Calu3 (cell line): ENCODE measurements at places on chromosomes 2 and 18. TPM values are rescaled to one million over a fixed set of nuclear protein-coding genes. Genes with fewer than 3 reads are reported as not detected.
A peak's percentile ranks its signal among the peaks of the same experiment; 100 is the strongest.

The PJVK gene
- total RNA-seq: 2.6 and 4.3 TPM in 2 replicates

The CAPN14 gene
- 0.35 and 0.42 TPM in 2 replicates for total RNA-seq

The MEP1B gene
- not detected in 2 replicates for total RNA-seq

The LIMS3 gene
- total RNA-seq: 0.29 TPM in 1 of 2 replicates, not detected in the other

The BOK gene
- 30.1 and 35.0 TPM in 2 replicates for total RNA-seq

The TGOLN2 gene
- total RNA-seq: 154 and 171 TPM in 2 replicates

The ARHGAP28 gene
- total RNA-seq: not detected in 2 replicates

The CENPA gene
- total RNA-seq: 23.4 and 33.2 TPM in 2 replicates

The BOLL gene
- not detected in 2 replicates for total RNA-seq

The TSPYL6 gene
- total RNA-seq: not detected in 2 replicates

The DGKD gene
- total RNA-seq: 26.5 and 28.4 TPM in 2 replicates

The OR6B2 gene
- total RNA-seq: not detected in 2 replicates

GRCh38 chr2:23401427-23402204, 16.6 kb downstream of the KLHL29 start:
- peaks cover 31% of the 10 kb centered on the region for H3K4me1 ChIP-seq
- peaks cover 5% of the 10 kb centered on the region for H3K36me3 ChIP-seq
- H3K4me3 ChIP-seq: no peak overlapping the region
- DNase-seq: no peak

DNA sequence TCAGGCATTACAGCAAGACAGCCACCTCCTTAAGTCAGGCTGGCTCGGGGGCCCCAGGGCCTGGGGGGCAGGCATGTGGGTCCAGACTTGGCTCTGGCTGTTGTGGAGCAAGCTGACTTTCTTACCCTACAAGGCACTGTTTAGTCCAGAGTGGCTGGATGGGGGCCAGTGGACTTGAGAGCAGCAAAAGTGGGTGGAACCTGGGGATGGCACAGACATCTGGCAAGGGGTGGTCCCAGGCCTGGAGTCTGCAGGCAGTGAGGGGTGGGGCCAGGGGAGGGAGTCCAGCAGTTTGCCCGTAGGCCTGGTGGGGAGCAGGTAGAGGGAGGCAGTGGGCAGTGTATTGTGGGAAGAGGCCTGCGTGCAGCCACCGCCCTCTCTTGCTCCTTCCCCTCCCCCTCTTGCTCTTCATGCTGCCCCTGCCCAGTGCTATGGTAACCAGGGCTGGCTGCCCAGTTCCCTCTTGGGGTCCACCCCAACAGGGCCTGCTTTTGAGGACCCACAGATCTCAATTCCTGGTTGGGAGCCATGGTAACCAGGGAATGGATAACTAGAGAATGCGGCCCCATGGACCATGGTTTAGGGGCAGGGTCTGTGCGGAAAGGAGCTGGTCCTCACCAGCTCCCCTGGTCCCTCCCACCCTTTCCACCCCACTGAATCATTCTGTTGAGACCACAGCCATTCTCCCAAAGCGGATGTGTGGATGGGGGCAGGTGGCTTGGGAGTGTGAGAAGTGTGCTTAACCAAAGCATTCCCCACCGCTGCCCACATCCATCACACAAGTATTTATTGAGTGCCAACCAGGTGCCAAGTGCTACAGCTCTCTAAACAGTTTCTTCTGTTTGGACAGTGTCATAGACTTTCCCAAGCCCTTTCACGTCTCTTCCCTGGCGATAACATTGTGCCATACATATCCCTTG, 19.3 kb downstream of the SPEG start:
- peaks cover 27% of the 10 kb centered on the region for H3K4me1 ChIP-seq
- H3K27ac ChIP-seq: peak overlapping the region; percentile 10
- no peak for DNase-seq
- peaks cover 4% of the 10 kb centered on the region for H3K36me3 ChIP-seq

DNA sequence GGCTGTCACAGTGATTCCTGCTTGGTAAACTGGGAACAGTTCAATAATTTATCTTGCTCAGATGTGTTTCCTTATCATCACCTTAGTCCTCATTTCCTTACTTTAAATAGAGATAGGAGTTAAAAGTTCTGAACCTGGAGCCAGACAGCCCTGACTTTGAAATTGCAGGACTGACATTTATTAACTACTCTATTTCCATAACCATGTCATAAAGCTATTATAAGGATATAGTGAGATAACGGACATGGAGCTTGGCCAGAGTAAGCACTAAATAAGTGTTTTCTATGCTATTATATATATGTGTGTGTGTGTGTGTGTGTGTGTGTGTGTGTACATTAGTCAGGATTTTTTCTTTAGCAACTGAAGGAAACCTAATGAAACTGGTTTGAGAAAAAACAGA, 13.1 kb downstream of the NT5DC4 start:
- H3K4me1 ChIP-seq: peaks cover 10% of the 10 kb centered on the region
- DNase-seq: no peak
- H3K27ac ChIP-seq: no peak overlapping the region
- H3K27me3 ChIP-seq: no peaks in the 10 kb centered on the region
- H3K36me3 ChIP-seq: peaks cover 31% of the 10 kb centered on the region
- H3K4me3 ChIP-seq: no peak overlapping the region

DNA sequence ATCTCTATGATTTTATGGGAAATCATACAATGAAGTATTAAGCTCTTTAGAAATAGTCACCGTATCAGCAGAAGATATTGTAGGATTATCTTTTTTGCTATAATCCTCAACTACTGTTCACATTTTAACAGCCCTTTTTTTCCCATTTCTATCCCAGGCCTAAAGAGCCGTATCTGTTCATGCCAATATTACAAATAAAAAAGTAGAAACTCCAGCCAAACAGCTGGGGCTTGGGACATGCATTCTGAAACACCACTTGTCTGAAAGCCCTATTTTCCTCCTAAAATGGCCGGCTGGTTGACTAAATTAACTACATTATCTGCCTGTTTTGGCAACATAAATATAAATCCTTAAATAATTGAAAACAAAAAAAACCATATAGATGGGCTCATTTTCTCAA, 477.8 kb downstream of the CDH2 start:
- no peaks in the 10 kb centered on the region for H3K27me3 ChIP-seq
- H3K36me3 ChIP-seq: no peaks in the 10 kb centered on the region
- no peak overlapping the region for H3K4me3 ChIP-seq
- H3K4me1 ChIP-seq: peaks cover 10% of the 10 kb centered on the region

DNA sequence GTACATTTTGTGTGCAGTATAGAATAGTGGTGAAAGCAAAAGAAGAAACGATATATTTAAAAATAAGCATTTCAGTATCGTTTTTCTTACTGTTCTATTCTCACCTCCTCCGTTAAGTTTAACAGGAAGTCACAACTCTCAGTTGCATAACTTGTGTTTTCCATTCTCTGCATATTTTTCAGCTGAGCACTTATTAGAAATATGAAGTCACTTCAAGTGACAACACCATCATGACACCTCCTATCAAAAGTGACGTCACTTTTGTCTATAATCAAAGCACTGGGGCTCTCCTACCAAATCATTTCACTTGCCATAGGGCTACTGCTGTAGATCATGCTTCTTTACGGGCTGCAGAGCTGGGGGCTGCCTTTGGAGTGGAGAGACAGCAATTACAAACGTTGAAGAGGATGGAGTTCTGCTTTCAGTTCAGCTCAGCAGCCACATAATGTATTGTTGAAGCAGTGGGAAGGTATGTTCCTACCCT, 36.3 kb downstream of the STAT4 start:
- H3K4me3 ChIP-seq: no peak overlapping the region
- H3K27ac ChIP-seq: peak overlapping the region; percentile 56
- H3K4me1 ChIP-seq: no peaks in the 10 kb centered on the region
- H3K36me3 ChIP-seq: no peaks in the 10 kb centered on the region
- H3K27me3 ChIP-seq: no peaks in the 10 kb centered on the region
- no peak for DNase-seq

DNA sequence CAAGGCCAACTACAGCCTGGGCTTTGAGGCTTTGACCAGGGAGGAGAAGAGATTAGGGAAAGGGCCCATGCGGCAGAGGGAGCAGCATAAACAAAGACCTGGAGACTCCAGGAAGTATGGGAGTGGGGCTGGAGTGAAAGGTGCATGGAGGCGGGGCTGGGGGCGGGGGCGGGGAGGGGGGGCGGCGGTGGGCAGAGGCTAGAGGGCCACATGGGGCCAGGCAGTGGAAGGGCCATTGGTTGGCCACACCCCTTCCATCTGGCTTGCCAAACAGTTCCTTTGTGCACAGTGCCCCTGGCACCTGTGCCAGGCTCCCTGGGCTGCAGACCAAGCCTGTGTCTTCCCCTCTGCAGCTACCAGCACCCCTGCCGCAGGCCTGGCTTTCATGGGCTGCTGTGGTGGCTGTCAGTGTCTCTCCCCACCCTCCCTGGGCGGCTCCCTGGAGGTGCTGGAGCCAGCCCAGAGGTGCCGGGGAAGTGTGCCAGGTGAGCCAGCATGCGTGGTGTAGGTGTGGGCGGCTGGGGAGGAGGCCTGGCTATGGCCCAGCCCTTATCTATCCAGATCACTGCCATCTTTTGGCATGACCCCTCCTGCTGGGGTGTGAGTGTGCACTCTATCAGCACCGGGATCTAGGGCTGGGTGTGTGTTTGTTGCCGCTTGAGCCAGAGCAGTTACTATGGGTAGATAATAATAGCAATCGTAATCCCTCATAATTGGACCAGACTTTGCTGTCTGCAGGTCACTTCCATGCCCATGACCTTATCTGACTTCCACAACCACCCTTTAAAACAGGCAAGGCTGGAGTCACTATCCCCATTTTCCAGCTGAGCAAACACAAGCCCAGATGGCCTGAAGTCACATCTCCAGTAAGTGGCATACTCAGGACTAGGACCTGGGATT, 30.5 kb downstream of the DNMT3A start:
- peaks cover 15% of the 10 kb centered on the region for H3K4me1 ChIP-seq
- H3K27ac ChIP-seq: no peak overlapping the region
- H3K27me3 ChIP-seq: no peaks in the 10 kb centered on the region
- DNase-seq: peak; percentile 43
- no peaks in the 10 kb centered on the region for H3K36me3 ChIP-seq

- H3K27ac ChIP-seq: no peak overlapping the region
- H3K4me3 ChIP-seq: no peak overlapping the region
- DNase-seq: no peak
- no peaks in the 10 kb centered on the region for H3K36me3 ChIP-seq
- H3K4me1 ChIP-seq: no peaks in the 10 kb centered on the region
These were observed 84.8 kb downstream of the CCBE1 start for GRCh38 chr18:59612381-59612780.

DNA sequence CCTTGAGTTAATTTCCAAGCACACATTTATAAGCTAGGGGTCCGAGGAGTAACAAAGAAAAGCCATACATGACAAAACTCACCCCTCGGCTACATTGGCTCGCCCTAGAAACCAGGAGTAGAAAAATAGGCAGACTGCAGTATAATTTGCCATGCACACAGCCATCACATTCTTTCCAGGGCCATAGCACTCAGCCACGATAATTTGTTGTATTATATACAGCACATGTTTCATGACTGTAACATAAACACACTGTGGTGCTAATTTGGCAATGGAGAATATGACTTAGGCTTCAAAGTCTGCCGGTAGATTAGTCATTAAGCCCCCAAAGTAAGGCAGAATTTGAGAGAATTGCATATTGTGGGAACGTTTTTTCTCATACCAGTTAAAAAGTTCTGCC, 254.9 kb downstream of the ZNF521 start:
- peaks cover 71% of the 10 kb centered on the region for H3K27me3 ChIP-seq
- H3K27ac ChIP-seq: no peak overlapping the region
- DNase-seq: no peak
- no peaks in the 10 kb centered on the region for H3K36me3 ChIP-seq

DNA sequence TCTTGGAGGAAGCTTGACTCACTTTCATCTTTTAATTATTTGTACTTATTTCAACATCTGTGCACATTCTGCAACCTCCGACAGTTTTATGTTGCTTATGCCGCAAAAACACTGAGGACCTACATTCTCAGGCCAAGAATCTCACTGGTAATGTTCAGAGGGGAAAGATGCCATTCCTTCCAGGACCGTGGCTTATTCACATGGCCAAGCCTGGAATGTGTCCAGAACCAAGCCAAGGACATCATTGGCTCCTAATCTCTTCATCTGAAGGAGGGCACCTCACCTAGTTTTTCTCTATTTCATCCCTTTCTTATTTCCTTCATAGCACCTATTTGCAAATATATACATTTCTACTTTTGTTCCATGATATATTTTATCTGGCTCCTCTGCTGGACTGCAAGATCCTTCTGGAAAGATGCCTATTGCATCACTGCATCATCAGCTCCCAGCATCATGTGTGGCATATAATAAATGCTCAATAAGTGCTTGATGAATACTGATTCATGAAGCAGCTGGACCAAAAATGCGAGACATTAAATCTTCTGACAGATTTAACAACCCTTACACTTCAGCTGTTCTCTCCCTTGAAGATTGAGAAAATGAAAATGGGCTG, 377.1 kb downstream of the TNS1 start:
- H3K27ac ChIP-seq: no peak overlapping the region

- no peaks in the 10 kb centered on the region for H3K27me3 ChIP-seq
- DNase-seq: no peak
- no peak overlapping the region for H3K4me3 ChIP-seq
- no peak overlapping the region for H3K27ac ChIP-seq
- no peaks in the 10 kb centered on the region for H3K4me1 ChIP-seq
These were observed 673.2 kb downstream of the TMEM182 start for GRCh38 chr2:103435010-103435409.

- no peaks in the 10 kb centered on the region for H3K27me3 ChIP-seq
- no peak for DNase-seq
- no peak overlapping the region for H3K27ac ChIP-seq
- no peaks in the 10 kb centered on the region for H3K36me3 ChIP-seq
These were observed 56.9 kb downstream of the KCNS3 start for GRCh38 chr2:17935242-17935885.

DNA sequence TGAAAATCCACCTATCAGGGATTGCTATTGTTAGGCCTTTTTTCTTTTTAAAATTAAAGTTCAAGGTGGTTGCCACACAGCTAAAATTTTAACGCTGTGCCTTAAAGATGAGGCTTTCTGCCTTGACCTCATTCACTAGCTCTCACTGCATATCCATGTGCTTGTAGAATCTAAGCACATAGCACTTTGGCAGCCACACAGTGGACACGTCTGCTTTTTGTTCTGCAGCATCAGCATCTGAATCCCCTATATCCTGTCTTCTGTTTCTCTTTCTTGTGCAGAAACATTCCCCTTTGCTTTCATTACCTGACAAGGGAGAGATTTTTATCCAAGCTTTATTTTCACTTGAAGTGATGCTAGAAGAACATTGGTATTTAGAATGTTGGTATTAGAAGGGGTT, 38.1 kb downstream of the RALB start:
- H3K27ac ChIP-seq: peak overlapping the region; percentile 52
- peaks cover 48% of the 10 kb centered on the region for H3K4me1 ChIP-seq
- H3K4me3 ChIP-seq: no peak overlapping the region
- no peak for DNase-seq
- H3K27me3 ChIP-seq: no peaks in the 10 kb centered on the region

DNA sequence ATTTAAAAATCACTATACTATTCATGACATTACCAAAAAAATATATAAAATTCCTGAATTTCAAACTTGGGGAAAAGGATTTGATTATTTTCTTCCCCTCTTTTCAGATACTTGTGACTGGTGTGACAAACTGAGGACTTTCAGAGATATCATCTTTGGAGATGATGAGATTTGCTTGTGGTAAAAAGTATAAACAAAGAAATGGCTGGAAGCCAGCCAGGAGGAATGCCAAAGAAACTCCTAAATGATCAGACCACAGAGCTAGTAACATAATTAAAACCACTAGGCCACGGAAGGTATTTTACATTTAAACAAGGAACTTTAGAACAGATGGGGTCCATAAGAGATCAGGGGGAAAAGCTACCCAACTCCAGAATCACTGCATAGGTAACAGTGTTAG, 58.7 kb downstream of the PIGN start:
- H3K27me3 ChIP-seq: no peaks in the 10 kb centered on the region
- no peak for DNase-seq
- no peaks in the 10 kb centered on the region for H3K4me1 ChIP-seq
- H3K36me3 ChIP-seq: no peaks in the 10 kb centered on the region
